T47D (cell line): ENCODE measurements at places on chromosomes 5 and 9.
A peak's percentile ranks its signal among the peaks of the same experiment; 100 is the strongest.

- DNase-seq, result no peak
These were observed 54.2 kb downstream of the FNBP1 start for GRCh38 chr9:129988607-129989361.

DNA sequence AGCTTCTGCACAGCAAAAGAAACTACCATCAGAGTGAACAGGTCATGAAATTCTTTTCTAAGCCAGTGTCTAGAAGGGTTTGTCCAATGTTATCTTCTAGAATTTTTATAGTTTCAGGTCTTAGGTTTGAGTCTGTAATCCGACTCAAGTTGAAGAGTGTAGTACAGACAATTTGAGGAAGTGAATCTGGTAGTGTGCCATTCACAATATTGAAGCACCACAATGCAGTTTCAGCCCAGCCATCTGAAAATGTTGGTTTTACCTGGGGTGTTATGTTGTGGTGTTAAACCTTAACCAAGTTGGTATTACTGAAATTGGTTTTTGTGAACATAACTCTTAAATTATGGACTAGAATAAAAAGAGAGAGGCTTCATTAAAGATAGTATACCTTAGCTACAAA is 77.2 kb downstream of the ADAMTS16 start:
- no peak for DNase-seq

- DNase-seq, result no peak
These were observed 2.1 kb upstream of the TRMO start for GRCh38 chr9:97924386-97924785.

DNA sequence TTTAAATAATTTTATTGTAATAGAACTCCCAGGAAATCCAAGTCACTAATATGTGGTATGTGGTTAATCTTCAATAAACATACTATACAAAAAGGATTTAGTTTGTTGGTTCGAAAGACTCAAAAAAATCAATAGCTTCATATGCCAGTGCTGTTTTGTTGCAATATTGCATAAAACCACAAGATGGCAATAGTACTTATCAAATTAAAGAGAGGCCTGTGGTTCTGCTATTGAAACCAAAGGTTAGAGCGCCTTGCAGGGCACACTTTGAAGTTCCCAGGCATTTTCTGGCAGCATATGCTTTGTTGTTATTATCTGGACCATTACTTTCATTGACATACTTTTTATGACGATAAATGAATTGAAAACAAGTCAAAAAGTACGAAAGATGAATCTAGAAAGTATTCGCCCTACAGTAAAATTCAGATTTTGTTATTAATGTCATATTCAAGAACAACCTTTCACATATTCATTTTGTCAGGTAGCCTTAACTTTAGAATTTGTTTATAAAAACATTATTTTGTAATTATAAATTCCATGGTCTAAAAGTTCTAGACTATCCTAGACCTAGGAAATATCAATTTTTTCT is 316.3 kb downstream of the MCTP1 start:
- peak; percentile 80 for DNase-seq

- no peak for DNase-seq
These were observed 216.6 kb downstream of the TSSK1B start for GRCh38 chr5:113218200-113218599.

GRCh38 chr5:97968346-97968745 is 785.3 kb upstream of the RIOK2 start:
- DNase-seq, result no peak

- DNase-seq, result no peak
These were observed 243.2 kb downstream of the FSTL4 start for GRCh38 chr5:133368916-133369783.

DNA sequence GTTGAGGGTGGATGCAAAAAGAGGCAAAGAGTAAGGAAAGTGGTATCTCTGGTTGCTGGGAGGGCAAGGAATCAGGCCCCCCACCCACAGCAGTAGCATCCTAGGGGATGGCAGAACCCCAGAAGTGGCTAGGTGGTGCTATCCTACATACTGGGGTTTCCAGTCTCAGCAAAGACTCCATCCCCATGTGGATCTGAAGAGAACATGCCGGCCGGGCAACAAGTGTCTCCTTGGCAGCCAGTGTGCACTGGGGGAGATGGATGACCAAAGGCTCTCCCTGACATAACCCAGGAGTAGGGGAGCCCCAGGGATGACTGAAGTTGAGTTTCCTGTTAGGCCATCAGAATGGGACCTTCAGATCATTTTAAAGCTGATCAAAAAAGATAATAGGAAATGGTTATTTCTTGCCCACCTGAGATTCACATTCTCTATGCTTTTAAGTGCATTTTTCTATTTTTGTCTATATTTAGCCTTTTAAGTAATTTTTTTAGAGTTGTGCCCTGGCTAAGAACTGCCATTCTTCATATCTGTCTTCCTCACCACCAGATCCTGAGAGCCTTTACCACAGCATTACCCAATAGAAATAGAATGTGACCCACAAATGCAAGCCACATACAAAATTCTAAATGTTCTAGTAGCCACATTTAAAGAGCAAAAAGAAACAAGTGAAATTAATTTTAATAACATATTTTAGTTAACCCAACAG is 78.7 kb upstream of the SMIM23 start:
- no peak for DNase-seq

- no peak for DNase-seq
These were observed 62.8 kb downstream of the GOLM1 start for GRCh38 chr9:86036555-86036954.

GRCh38 chr9:74499770-74500583 is 2.8 kb downstream of the RORB start:
- DNase-seq, result no peak

- no peak for DNase-seq
These were observed 162.4 kb downstream of the ESM1 start for GRCh38 chr5:54823006-54823405.

GRCh38 chr9:109908459-109909390 is 128.7 kb downstream of the PALM2AKAP2 start:
- DNase-seq, result no peak

- DNase-seq, result no peak
These were observed 37.6 kb downstream of the EPB41L4A start for GRCh38 chr5:112381521-112381920.

DNA sequence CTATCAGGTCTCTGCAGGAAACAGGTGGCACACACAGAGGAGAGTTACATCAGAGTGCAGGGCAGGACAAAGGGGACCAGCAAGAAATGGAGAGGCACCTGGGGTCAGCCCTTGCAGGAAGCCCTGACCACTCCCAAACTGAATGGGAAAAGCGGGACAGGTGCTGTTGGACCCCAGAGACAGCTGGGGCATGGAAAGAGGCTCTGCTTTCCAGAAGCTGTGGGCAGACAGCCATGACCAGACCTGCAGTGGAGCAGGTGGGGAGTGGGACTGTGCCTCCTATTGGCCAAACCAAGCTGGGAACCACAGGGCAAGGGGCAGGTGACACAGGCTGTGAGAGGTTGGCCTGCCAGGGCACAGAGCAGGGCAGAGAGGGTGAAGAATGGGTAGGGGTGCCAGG is 125.8 kb downstream of the BOD1 start:
- DNase-seq, result no peak
